ENCODE measurements at places on chromosomes 13 and 19. TPM values are rescaled to one million over a fixed set of nuclear protein-coding genes. Genes with fewer than 3 reads are reported as not detected.

- DNase-seq: no peak
Observed at GRCh38 chr19:56973713-56974555, 133.4 kb upstream of the PEG3 start.

GRCh38 chr19:493391-494170, 2.7 kb upstream of the MADCAM1 start:
- no peak for DNase-seq

Gene DLEU7
- total RNA-seq: 0.17 TPM

Gene B3GNT8
- 34.3 TPM for total RNA-seq

Gene PLPPR3
- not detected for total RNA-seq

Gene IRGC
- total RNA-seq: not detected

Data from mucosa of descending colon (tissue), 3 donors.